A375 (cell line): ENCODE measurements at places on chromosomes 5 and 9. TPM values are rescaled to one million over a fixed set of nuclear protein-coding genes. Genes with fewer than 3 reads are reported as not detected.

The SELENOP gene
- total RNA-seq, result 0.49 TPM in 1 of 2 replicates, not detected in the other

The TTLL11 gene
- total RNA-seq, result 2.9 and 5.2 TPM in 2 replicates

The SLC23A1 gene
- total RNA-seq, result not detected in 2 replicates

The MARCHF3 gene
- total RNA-seq, result 0.27 and 0.83 TPM in 2 replicates

The CORO2A gene
- total RNA-seq, result 3.7 and 4.1 TPM in 2 replicates

The KCNV2 gene
- not detected in 2 replicates for total RNA-seq

The PROB1 gene
- 0.79 and 1.1 TPM in 2 replicates for total RNA-seq

The CDC20B gene
- total RNA-seq, result not detected in 2 replicates

The SYK gene
- 0.15 and 0.72 TPM in 2 replicates for total RNA-seq

The SLC9A3 gene
- total RNA-seq, result not detected in 2 replicates

The DDX46 gene
- 42.5 and 50.1 TPM in 2 replicates for total RNA-seq

The MAMDC4 gene
- total RNA-seq, result 3.6 TPM in 2 replicates

The TAF11L7 gene
- not detected in 2 replicates for total RNA-seq

The TMEM267 gene
- 6.2 and 6.7 TPM in 2 replicates for total RNA-seq

The DEPDC1B gene
- total RNA-seq, result 26.9 and 31.8 TPM in 2 replicates

The STING1 gene
- total RNA-seq, result 26.6 and 32.8 TPM in 2 replicates

The ACOT12 gene
- 0.13 TPM in 1 of 2 replicates, not detected in the other for total RNA-seq

The CFAP157 gene
- total RNA-seq, result 0.30 TPM in 1 of 2 replicates, not detected in the other

The PCA3 gene
- total RNA-seq, result not detected in 2 replicates

The SYNPO gene
- 4.1 and 4.7 TPM in 2 replicates for total RNA-seq

The LAMC3 gene
- total RNA-seq, result 0.11 and 1.5 TPM in 2 replicates

The PCDHGB1 gene
- 4.5 and 5.0 TPM in 2 replicates for total RNA-seq

The INIP gene
- 9.2 and 12.9 TPM in 2 replicates for total RNA-seq

The ZNF483 gene
- 3.3 and 3.8 TPM in 2 replicates for total RNA-seq
